IMR-90 (cell line): ENCODE measurements at places on chromosomes 4 and X. TPM values are rescaled to one million over a fixed set of nuclear protein-coding genes. Genes with fewer than 3 reads are reported as not detected.

DNA sequence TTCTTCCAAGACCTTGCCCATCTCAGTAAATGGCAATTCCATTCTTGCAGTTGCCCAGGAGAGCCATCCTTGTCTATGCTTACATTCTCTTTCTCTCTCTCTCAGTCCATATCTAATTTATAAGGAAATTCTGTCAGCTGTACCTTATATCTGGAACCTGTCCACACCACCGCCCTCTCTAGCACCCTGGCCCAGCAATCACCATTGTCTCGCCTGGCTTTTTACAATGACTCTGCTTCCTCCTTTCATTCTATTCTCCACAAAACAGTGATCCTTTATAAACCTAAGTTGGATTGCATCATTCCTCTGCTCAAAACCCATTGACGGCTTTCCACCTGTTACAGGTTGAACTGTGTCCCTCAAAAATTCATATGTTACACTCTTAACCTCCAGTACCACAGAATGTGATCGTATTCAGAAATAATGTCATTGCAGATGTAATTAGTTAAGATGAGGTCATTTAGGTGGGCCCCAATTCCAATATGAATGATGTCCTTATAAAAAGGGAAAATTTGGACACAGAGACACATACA is 31.3 kb downstream of the APBB2 start:
- no peaks in the 10 kb centered on the region for H3K36me3 ChIP-seq
- H3K4me1 ChIP-seq: peaks cover 9% of the 10 kb centered on the region
- H3K4me3 ChIP-seq: no peak overlapping the region
- H3K27ac ChIP-seq: no peak overlapping the region
- no peak for DNase-seq

Gene TEX13C
- not detected in 2 replicates for total RNA-seq

DNA sequence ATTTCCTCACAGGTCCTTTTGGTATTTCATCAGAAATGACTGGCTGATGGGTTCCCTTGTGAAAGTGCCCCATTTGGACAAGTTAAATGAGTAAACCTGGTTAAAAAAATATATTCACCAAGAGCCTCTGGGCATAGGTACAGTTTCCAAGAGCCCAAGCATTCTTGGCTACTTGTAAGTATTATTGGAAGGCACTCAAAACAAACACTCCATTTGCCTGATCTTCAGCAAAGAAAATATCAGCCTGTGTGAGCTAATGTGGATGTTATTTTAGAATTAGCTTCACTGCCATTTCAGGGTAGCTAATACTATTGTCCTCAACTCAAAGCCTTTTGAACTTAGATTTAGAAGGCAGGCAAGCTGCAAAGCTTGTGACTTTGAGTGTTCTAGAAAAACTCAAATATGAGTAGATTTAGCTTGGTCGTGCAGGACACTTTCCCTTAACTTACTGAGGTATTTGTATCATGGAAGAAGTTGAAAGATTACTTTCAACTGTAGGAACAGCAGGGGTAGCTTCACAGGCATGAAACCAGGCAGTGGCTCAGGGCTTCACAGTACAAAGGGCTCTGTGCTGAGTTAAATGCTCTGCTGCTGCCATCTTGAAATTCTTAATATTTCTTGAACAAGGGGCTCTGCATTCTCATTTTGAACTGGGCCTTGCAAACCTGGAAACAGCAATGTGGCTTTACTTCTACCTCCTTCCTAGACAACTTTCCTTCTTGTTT is 177.2 kb downstream of the AMELX start:
- H3K4me3 ChIP-seq: no peak overlapping the region
- peaks cover 2% of the 10 kb centered on the region; the same call in 1 of the 2 replicates for H3K4me1 ChIP-seq
- peak overlapping the region; percentile 94 for H3K27ac ChIP-seq
- H3K27me3 ChIP-seq: no peaks in the 10 kb centered on the region
- DNase-seq: peak; percentile 86
- no peaks in the 10 kb centered on the region for H3K36me3 ChIP-seq

DNA sequence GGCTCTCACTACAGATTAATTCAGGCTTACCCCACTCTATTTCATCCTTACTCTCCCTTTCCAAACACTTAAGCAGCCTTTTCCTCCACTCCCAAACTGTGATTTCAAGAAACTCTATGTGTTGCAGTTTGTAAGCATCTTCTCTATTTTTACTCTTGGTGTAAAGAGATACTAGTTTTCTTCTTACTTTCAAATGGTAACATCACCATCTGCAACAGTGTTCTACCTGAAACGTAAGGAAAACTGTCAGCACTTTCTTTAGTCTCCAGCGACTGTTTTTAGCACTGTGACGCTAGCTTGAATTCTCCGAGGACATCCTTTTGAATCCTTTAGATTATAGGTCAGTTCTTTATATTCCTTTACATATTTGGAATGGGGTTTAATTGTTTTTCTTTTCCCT is 335.2 kb downstream of the PDGFC start:
- no peak for DNase-seq
- peaks cover 4% of the 10 kb centered on the region; the same call in 1 of the 2 replicates for H3K4me1 ChIP-seq
- H3K27ac ChIP-seq: no peak overlapping the region

- H3K36me3 ChIP-seq: no peaks in the 10 kb centered on the region
- H3K27ac ChIP-seq: peak overlapping the region; percentile 79
- H3K4me3 ChIP-seq: peak overlapping the region; percentile 69
- DNase-seq: peak; percentile 91
- H3K27me3 ChIP-seq: no peaks in the 10 kb centered on the region
Measured at GRCh38 chr4:15001248-15001868, 923 bp upstream of the CPEB2 start.

DNA sequence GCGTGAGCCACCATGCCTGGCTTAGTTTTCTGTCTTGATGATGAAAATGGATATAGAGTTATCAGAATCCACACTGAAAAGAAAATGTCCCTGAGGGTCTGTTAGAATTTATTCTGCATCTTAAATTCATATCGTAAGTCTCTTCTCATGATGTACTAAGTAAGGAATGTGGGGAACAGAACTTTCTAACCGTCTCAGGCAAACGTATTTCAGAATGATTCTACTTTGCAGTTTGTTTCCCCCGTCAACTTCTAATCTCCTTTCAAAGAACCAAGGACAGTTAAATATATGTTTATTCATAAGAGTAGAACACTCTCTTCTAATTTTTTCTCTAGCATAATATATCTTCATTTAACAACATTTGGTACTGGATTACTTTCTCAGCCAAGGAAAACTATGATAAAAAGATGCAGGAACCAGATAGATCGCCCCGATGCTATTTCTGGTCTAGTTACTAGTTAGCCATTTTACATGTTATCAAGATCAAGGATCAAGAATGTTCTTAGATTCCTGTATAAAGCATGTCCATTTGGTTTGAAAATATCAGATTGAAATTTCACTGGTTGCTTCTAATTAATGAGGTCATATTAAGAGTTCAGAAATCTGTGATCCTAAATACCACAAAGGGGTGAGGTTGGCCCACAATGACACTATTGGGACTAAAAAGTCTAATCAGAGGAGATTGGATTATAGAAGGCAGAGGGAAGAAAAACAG is 49.5 kb downstream of the METTL14 start:
- H3K27me3 ChIP-seq: no peaks in the 10 kb centered on the region
- peaks cover 45% of the 10 kb centered on the region for H3K36me3 ChIP-seq
- no peak for DNase-seq

Gene CXCL3
- 0.18 TPM in 1 of 2 replicates, not detected in the other for total RNA-seq

Gene UBA6
- total RNA-seq: 268 and 454 TPM in 2 replicates

Gene HTR2C
- not detected in 2 replicates for total RNA-seq
